ENCODE measurements at places on chromosomes 3 and 15.

- no peak for DNase-seq
Observed at GRCh38 chr15:85607842-85608241, 186.9 kb downstream of the KLHL25 start.

- no peak for DNase-seq
Observed at GRCh38 chr3:141981084-141981483, 104.6 kb downstream of the ATP1B3 start.

DNA sequence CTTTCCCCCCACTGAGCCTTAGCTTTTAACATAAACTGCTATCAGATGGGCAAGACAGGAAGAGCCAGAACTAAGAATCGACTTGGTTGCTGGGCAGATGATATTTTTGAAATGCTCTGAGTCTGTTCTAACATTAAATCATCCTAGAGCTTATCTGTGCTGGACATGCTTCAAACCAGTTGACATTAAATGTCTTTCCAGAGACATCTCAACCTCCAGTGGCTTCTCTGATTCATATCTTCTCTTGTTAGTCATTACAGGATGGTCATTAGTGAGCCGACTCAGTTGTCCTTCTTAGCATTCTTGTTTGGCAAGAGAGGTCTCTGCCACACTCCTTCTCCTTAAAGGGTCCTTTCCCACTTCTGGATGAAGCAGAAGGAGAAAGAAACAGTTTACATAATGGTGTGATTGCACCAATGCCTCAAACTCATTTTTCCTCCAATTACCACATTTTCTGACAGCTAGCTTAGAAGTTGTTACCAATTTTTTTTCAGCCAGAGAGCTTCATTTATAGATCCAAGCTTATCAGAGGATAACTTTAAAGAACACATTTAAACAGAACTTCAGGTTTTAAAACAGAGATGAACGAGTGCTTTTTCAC is 21.7 kb upstream of the SYN2 start:
- no peak for DNase-seq

DNA sequence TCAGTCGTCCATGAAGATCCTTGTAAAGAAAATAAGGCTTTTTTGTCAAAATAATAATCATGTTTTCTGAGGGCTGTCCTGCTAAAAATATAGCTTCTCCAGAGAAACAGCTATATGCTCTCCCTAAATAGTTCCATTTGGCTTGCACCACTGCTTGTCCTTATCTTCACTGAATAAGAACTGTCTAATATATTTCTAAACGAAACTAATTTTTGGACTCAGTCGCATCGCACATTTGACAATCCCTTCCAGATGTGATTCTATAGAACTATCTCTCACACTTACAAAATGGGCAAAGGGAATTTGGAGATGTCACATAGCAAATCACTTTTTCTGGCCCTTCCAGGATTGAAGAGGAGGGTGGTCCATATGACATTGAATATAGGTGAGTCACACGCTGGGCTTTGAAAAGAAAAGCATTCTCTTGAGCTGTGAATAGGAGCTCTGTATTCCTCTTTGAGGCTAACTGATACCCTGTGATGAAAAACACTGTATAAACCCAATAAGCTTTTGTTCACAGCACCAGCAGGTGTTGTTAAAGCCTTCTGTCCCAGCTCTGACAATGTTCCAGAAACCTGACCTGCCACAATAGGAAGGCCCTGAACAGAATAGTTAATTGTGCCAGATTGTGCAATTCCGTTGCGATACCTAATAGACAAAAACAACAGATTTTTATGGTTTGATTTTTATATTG is 1144.2 kb downstream of the ROBO2 start:
- no peak for DNase-seq
